ENCODE measurements at places on chromosomes 7 and 10.

- DNase-seq, result no peak
Observed at GRCh38 chr7:34073676-34074075, 168.3 kb downstream of the BMPER start.

GRCh38 chr7:51238981-51239495, 77.6 kb downstream of the COBL start:
- DNase-seq, result no peak

DNA sequence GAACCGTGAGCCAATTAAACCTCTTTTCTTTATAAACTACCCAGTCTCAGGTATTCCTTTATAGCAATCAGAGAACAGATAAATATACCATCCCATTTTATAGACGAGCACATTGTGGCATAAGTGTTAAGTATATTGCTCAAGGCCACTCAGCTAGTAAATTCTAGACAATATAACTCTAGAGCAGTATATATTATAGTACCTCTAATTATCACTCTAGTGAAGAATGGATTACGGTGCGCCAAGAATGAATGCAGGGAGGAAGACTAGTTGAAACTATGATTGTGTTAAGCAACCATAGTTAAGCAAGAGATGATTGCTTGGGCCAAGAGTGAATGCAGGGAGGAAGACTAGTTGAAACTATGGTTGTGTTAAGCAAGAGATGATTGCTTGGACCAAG, 60.9 kb downstream of the BRAF start:
- DNase-seq, result no peak

- DNase-seq, result no peak
Observed at GRCh38 chr10:103672345-103672744, 178.8 kb downstream of the NEURL1 start.

DNA sequence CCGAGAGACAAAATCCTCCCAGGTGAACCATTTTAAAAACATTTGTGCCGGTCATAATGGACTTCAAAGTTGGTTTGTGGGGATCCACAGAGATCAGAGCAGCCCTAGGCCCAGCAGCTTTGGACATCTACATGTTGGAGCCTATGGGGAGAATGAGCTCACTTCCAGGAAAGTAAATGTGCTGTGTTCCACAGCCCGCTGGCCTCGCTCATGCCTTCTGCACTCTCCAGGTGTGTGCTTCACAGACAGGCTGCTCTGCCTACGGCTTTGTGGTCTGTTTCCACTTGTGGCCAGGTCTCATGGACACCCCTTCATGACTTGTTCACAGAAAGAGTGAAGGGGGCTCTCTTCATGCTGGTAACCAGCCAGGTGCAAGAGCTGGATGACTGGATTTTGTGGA, 141.6 kb downstream of the ADARB2 start:
- DNase-seq, result no peak

- no peak for DNase-seq
Observed at GRCh38 chr7:27386581-27386980, 144.0 kb downstream of the EVX1 start.

- no peak for DNase-seq
Observed at GRCh38 chr10:21280971-21281572, 244.4 kb downstream of the SKIDA1 start.

DNA sequence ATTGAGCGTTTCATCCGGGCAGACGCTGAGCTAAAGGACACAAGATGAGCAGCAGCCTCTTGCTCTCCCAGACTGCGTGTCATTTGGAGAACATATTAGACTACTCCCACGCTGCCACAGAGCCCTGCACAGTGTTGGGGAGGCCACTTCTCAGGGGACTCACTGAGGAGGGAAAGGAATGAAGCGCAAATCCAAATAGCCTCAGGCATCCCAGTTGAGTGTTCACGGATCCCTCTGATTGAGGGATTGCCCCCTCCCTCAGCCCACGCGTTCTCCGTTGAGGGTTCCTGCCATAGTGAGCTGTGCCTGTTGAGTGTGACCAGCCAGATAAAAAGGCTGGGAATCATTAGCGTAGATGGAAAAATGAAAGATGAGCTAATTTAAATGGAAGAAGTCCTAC, 563.4 kb downstream of the ACTR3B start:
- no peak for DNase-seq

DNA sequence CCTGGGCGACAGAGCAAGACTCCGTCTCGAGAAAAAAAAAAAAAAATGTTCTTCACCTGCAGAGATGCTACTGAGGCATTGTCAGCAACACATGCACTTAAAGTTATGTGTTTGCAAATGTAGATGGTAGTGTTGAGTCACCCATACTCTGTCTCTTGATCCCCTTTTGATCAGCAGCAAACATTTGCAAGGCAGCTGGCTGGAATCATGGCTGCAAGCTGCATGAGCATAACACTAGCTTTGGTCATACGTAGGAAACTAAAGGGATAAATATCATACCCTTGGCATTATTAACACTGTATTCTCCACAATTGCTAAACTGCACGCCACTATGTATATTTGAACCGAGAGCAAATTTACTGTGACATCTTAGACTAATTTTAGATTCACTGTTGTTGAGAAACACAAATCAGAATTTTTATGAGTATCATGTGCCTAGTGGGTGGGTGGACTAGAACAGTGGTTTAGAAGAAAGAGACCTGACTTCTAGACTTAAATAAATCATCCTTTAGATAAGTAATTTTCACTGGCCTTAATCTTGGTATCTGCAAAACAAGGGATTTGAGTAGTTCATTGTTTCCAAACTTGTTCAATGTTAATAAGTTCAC, 229.3 kb upstream of the MEOX2 start:
- no peak for DNase-seq

- no peak for DNase-seq
Observed at GRCh38 chr7:47888371-47889265, 59.6 kb downstream of the PKD1L1 start.

- DNase-seq, result no peak
Observed at GRCh38 chr10:36393801-36394200, 731.6 kb upstream of the ANKRD30A start.

GRCh38 chr10:67045404-67045803, 119.6 kb downstream of the LRRTM3 start:
- no peak for DNase-seq

- no peak for DNase-seq
Observed at GRCh38 chr10:114350751-114351150, 53.6 kb downstream of the AFAP1L2 start.

GRCh38 chr7:40676221-40676620, 541.4 kb downstream of the SUGCT start:
- no peak for DNase-seq

GRCh38 chr10:115050375-115051010, 42.7 kb upstream of the ATRNL1 start:
- DNase-seq, result no peak

DNA sequence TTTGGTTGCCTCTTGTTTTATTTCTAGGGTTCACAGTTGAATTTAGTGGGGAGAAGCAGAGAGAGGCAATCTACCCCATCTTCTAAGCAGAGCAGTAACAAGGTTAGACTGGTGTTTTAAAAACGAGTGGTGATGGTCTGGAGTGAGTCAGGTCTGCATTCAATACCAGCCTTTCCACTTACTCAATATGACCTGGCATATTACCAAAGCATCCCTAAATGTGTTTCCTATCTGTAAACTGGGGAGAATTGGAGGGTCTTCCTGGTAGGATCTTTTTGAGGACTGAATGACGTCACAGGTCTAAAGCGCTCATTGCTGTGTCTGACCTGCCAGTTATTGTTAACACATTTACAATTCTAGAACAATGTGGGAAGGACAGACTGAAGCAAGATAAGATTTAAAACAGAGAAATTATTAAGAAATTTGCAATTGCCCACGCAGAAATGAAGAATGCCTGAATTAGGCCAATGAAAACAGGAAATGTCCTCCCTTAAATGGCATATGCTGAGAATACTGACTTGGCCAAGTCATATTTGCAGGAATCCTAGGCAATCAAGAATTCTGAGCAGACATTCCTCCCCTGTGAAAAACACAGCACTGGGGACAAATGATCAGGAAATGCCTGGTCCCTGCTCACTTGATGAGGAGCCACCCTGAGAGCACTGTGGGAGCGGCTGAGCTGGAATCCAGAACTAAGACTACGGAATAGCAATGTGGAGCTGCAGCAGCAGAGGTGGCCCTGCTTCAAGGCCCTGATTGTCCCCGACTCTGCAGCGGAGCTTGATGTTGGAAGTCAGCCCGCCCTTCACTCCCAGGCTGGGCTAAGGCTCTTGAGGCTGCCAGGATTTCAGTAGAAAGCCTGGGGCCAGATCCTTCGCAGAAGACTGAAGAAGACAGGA, 184.5 kb upstream of the CXCL12 start:
- DNase-seq, result no peak

GRCh38 chr7:66142996-66143395, 28.3 kb downstream of the CRCP start:
- DNase-seq, result no peak

All from stimulated activated CD4-positive, alpha-beta T cell treated with anti-CD3 and anti-CD28 coated beads, Interleukin-4, amount 100 ng/mL, for 4 hours (primary cell).